ENCODE measurements at places on chromosomes 1 and 21.
A peak's percentile ranks its signal among the peaks of the same experiment; 100 is the strongest.

DNA sequence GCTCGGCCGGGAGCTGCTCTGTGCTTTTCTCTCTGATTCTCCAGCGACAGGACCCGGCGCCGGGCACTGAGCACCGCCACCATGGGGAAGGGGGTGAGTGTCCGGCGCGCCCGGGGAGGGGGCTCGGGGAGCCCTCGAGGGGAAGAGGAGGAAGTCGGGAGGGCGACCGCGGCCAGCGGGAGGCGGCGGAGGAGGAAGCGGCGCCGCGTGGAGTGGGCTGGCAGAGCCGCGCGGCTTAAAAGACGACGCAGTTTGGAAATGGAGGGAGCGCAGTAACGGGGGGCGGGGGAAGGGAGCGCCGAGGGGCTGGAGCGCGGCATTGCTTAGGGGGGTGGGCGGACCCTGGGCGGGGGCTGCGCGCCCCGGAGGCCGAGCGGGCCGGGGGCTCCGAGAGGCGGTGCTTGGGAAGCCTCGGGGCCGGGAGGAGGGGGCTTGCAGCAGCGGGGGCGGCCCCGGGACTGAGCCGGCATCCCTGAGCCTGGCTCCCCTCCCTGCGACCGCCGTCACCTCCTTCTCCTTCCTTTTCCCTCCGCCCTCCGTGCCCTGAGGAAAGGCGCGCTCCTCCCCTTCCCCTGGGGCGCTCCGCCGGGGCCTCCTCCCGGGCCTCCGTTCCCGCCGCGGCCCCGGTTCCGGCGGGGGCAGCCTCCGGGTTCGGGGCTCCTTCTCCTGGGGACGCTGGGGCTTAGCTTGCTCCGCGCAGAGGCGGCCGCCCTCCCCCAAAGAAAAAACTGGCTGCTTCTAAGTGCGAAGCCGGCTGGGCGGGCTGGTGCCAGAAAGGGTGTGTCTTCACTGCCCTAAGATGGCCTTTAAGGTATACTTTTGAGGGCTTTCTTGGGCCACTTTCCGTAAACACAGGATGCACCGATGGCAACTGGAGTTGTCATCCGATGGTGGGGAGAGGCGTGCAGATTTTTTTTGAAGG, 648 bp downstream of the ATP1A1 start:
- peak; percentile 64 for DNase-seq

DNA sequence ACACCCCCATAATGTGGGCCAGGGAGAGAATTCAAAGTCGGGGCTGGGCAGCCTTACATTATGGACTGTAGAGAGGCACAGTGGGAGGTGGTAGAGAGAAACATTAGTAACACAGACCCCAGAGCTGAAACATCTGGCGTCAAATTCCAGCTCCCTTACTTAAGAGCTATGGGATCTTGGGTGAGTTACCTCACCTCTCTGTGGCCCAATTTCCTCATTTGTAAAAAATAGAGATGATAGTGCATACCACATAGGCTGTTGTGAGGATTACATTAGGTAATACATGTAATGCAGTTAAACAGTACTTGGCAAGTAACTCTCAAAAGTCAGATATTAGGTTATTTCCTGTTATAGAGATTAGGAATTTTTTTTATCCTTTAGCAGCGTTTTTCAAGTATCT, 160.5 kb upstream of the KIAA0040 start:
- DNase-seq = no peak

- no peak for DNase-seq
Observed at GRCh38 chr1:115670476-115671175, 28.9 kb downstream of the VANGL1 start.

- no peak for DNase-seq
Observed at GRCh38 chr1:98963064-98963758, 41.5 kb downstream of the PLPPR5 start.

DNA sequence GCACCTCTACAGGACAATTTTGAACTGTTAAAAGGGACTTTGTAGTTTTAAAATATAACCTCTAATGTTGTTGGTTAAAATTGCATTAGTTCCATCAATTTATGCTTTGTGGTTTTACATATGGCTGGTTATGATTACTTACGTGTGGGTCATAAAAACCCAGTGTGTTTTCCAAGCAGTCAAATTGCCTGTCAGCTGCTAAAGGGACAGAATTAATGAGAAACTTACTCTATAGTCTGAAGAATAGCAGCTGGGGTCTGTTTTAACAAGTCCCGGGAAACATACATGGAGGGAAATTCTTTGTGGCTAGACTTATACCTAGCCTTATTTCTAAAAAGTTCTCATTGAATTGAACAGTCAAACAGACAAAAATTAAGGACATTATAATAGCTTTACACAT, 820.9 kb upstream of the ADGRL4 start:
- no peak for DNase-seq
